Neural crest cell (in vitro differentiated cells): ENCODE measurements at places on chromosomes 5 and 9. TPM values are rescaled to one million over a fixed set of nuclear protein-coding genes. Genes with fewer than 3 reads are reported as not detected.

The RAB3C gene
- total RNA-seq, result 13.6 and 21.7 TPM in 2 replicates

The SPINK7 gene
- not detected in 2 replicates for total RNA-seq

The OSMR gene
- 2.7 and 2.8 TPM in 2 replicates for total RNA-seq

The LRRC70 gene
- 0.19 and 0.34 TPM in 2 replicates for total RNA-seq

The LMX1B gene
- 6.9 and 10.5 TPM in 2 replicates for total RNA-seq

The LECT2 gene
- not detected in 2 replicates for total RNA-seq

The LSM11 gene
- total RNA-seq, result 10.4 and 11.3 TPM in 2 replicates

The CCL27 gene
- total RNA-seq, result 0.86 TPM in 1 of 2 replicates, not detected in the other

The TXNDC8 gene
- not detected in 2 replicates for total RNA-seq

The GABRB2 gene
- 0.05 and 0.21 TPM in 2 replicates for total RNA-seq

The IL9 gene
- total RNA-seq, result not detected in 2 replicates

The IFNK gene
- not detected in 2 replicates for total RNA-seq

The DAPK1 gene
- total RNA-seq, result 62.7 and 64.1 TPM in 2 replicates

The LCN9 gene
- 0.30 and 0.66 TPM in 2 replicates for total RNA-seq

The TAF11L11 gene
- total RNA-seq, result not detected in 2 replicates

The CATSPER3 gene
- 0.36 and 0.54 TPM in 2 replicates for total RNA-seq

The DMRT3 gene
- total RNA-seq, result not detected in 2 replicates

The URM1 gene
- 69.9 and 73.2 TPM in 2 replicates for total RNA-seq

The IL7R gene
- total RNA-seq, result 0.11 TPM in 1 of 2 replicates, not detected in the other

The SARDH gene
- total RNA-seq, result 4.5 and 4.6 TPM in 2 replicates
